ENCODE measurements at places on chromosomes 1 and 21.

GRCh38 chr21:42534421-42535378 is 21.0 kb downstream of the SLC37A1 start:
- peak; percentile 67 for DNase-seq

DNA sequence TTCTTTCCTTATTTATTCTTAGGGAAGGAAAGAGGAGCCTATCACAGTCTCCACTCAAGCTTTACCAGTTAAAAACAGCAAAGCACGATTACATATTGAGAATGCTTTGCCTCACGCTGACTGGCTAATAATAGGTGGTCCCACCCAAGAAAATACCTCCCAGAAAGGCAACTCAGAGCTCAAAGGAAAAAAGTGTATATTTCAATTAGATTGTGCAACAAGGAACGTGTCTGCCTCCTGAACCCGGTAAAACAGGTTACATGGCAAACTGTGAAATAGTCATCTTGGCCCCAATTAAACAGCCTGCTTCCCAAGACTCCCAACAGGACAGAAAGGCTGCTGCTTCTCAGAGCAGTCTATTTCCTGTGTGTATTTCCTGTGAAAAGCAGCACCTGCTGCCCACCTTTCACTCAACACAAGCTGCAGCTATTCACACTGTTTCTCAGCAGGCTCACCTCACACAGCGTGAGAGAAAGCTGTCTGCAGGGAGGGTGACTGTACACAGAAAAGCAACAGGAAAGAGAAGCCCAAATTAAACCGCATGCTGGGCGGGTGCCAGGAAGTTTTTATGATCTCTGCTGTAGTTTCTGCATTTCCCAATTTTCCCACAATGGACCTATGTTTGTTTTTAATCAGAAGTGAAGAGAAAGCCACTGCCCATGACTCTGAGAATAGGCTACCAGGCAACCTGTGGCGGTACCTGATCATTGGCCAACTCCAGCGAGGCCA is 44.0 kb downstream of the URB1 start:
- no peak for DNase-seq

DNA sequence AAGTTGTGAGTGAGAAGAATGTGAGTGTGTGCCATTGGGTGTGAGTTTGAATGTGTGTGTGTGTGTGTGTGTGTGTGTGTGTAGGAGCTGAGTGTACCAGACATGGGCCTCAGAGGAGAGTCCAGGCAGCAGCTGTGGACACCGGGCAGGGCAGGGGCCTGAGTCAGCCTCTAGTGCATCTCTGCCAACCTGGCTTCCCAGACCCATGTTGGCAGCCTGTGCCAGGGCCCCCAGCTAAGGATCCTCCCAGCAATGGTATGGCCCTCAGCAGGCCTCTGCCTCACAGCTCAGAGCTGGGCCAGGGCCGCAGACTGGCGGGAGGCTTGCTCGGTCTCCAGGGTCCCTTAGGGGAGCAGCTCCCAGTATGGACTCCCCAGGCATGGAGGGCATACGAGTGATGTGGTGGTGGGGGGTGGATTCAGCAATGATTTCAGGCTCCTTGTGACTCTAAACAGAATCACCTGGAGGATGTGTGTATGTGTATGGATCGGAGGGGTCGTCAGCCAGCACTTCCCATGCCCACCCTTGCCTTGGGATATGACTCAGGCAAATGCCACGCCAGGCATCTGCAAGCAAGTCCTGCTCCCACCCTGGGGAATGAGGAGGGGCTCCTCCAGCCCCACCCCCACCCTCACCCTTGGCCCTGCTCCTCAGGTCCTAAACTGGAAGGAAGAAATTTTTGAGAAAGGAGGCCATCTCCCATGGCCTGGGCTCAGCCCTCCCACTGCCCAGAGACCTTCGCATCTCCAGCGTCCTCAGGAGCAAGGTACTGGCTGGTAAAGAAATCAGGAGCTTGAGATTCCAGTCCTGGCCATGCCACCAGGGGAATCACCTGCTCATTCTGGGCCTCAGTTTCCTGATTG is 1.8 kb upstream of the FOXO6 start:
- DNase-seq, result peak; percentile 59

GRCh38 chr1:202663131-202663530 is 47.1 kb downstream of the SYT2 start:
- no peak for DNase-seq

DNA sequence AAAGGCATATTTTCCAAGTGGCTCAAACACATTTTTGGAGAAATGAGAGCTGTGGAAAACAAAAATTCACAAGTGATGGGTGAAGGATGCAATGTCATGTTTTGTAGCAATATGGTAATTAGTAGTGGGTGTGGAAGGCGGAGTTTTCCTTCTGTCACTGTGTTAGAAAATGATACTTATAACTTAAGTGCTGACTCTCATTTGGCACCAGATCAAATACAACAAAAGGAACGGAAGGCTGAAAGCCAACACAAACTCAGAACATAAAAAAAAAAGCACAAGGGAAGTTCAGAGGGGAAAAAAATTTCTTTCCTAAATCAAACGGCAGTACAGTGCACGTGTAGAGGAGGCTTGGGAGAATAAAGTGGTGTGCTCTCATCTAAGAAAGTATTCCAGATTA is at the start of gene TNFSF18:
TSS of gene TNFSF18 (minus strand) at position 77 of the 400 bp plus-strand sequence. CDS start at position 32, 45 bp downstream.
- no peak for DNase-seq

DNA sequence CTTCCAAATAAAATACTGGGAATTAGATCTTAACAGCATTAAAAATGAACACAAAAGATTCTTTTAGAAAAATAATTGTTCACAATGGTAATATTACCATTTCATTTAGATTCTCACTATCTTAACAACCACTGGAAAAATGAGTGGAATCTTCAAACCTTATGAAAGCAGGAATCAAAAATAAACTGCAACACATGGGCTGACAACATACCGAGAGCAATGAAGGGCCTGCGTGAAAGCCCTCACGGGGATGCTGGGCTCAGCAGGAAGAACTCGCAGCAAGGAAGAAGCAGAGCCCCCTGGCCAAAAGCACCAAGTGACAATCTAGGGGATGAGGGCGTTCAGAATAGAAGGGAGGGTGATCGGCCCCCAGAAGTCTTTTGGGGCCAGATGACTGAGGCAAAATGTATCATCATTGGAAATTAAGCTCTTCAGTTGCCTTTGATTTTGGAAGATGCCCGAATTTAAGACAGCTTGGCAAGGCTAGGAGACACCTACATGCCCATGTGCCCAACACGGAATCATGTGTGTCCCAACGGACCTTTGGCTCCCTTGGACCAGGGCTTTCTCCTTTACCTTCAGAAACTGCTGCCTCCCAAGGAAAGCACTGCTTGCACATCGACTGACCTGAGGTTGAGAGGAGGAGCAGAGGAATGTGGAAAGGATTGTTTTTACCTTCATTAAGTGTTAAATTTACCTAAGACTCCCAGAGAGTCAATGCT is 103.9 kb downstream of the TGFBR3 start:
- DNase-seq, result no peak

GRCh38 chr1:96372881-96373280 is 348.7 kb upstream of the PTBP2 start:
- no peak for DNase-seq

DNA sequence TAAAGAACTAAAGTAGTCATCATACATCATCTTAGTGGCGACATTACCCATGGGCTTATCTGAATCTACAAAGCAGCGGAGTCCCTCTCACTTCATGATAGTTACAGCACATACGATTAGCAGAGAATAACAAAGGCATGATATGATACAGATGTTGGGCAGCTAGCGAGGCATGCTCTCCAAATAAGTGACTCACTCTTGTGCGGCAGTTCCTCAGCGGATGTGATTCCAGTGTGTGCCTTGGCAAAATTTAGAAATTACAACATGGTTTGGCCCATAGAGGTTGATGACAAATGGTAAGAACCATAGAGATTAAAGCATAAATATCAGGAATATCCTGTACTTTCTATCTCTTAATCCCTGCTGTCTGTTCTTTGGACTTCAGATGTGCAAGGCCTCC is 48.1 kb upstream of the PAXBP1 start:
- no peak for DNase-seq
